Activated CD4-positive, CD25-positive, alpha-beta regulatory T cell treated with anti-CD3 and anti-CD28 coated beads, Interleukin-2, amount 50 U/mL, for 72 hours (primary cell): ENCODE measurements at places on chromosomes 6 and 20.

DNA sequence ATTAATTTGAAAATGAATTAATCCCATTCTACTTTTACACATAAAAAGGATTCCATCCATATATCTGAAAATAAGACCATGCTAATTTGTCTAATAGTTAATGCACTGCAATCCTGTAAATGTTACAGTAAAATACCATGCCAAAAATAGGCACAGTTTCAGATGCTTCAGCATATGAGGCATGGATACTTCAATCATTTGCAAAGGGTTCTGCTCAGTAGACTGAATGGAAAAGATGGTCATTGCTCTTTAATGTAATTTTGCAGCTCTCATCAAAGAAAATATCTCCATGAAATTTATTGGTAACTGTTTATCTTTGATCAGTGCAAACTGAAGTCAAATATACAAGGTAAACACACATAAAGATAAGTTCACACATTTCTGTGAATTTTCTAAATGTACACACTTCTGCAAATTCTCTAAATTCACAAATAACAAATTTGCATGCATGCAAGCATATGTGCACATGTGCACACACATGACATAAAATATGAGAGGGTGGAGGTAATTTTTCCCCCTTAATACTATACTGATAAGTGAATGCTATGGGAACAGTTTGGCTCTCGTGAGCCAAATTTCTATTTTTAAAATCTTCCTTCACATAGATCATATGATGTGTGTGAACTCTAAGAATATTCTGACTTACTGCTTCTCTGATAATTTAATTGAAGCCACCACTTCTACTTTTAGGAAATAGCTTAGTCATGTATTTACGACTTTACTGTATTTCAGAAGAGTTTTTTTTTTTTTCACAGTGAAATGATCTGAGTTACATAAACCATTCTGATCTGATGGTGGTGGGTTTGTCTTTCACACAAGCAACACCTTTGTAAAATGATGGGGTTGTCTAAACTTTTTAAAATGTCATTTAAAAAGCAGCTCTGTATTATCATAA is 996.8 kb upstream of the CITED2 start:
- DNase-seq = no peak

DNA sequence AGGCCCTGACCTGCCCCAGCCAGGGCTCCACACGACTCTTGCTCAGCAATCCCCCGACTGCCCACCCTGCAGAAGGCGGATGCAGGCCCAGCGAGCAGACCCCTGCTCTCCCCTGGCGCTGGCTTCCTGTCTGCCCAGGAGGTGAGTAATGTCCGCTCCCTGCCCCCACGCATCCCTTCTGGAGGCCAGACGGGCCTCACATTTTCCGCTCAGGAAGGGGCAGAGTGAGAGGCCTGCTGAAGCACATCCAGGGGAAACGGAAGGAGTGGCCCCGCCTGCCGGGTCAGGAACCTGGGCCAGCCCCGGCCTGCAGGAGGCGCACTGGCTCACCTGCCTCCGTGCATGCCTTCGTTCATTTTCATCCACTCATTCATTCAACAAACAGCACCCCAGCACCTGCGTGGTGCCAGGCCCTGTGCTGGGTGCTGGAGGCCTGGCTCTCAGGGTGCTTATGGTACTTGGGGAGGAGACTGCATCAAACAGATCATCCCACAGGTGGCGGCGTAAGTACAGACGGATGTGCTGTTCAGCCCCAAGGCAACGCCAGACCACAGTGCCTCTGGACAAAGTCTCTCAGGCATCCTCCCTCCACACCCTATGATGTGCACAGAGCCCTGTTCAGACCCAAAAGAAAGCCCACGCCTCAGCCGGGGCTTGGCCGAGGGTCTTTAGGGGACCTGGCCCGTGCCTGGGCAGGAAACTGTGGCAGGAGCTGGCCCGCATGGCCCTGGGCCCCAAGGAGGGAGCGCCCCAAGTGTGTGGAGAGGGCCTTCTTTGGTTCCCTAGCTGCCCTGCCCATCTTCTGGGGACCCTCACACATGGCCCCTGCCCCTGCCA is 112.1 kb downstream of the ASXL1 start:
- no peak for DNase-seq

DNA sequence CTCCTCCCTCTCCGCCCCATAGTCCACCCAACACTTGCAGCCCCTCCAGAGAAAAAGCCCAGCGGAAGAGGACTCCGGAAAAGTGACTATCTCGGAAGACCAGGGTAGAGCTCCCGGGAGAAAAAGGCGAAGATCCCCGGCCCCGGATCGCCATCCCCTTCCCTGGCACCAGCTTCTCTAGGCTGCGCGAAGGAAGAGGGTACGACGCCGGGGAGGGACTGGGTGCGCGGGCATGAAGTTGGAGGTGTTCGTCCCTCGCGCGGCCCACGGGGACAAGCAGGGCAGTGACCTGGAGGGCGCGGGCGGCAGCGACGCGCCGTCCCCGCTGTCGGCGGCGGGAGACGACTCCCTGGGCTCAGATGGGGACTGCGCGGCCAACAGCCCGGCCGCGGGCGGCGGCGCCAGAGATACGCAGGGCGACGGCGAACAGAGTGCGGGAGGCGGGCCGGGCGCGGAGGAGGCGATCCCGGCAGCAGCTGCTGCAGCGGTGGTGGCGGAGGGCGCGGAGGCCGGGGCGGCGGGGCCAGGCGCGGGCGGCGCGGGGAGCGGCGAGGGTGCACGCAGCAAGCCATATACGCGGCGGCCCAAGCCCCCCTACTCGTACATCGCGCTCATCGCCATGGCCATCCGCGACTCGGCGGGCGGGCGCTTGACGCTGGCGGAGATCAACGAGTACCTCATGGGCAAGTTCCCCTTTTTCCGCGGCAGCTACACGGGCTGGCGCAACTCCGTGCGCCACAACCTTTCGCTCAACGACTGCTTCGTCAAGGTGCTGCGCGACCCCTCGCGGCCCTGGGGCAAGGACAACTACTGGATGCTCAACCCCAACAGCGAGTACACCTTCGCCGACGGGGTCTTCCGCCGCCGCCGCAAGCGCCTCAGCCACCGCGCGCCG is 822 bp downstream of the FOXQ1 start:
- no peak for DNase-seq

DNA sequence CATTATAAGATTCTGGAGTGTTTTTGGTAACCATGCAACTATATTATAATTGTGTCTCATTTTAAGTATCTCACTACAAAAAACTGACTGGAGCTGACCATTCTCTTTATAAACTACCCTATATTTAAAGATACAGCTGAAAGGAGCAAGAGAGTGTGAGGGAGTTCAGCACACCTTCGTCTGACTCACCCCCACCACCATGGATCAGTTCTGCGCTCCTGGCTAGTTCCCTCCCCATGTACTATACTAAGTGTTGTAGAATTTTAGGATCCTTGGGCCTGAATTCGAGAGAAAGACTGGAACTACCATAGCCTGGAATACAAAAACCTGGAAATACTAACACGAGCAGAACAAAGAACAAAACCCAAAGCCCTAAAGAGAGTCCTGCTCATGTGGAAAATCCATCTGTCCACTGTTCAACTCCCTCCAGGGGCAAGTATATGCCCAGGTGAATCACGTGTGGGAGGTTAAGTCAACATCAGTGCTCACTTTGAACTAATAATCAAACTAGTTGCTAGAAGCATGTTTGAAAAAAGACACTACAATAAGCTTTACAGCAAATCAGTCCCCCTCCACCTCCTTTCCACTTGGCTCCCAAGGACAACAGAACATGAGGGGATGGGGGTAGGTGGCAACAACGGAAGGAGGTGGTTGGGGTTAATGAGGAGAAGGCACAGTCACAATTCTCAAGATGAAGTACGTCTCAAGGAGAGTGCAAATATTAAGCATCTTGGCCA is 46.8 kb downstream of the ELOVL5 start:
- DNase-seq = no peak

DNA sequence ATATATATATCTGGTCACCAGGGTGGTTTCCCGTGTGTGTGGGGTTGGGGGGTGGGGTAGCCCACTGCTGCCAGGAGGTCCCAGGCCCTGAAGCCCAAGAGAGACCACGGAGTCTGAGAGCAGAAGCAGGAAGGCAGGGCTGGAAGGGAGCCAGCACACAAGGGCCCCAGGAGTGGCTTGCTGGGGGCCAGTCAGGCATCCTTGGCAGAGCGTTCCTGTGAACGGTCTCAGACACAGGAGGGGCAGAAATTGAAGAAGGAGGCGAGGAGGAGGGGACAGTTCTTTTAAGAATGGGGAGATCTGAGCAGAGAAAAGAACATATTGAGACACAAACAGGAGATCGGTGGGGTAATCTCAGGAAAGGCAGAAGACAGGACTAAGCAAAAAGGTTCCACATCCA is 1.9 kb upstream of the EBF4 start:
- no peak for DNase-seq

GRCh38 chr6:97053643-97054411 is 129.3 kb downstream of the KLHL32 start:
- DNase-seq = no peak

GRCh38 chr6:13615792-13616120 is 621 bp downstream of the NOL7 start:
- peak; percentile 54 for DNase-seq

DNA sequence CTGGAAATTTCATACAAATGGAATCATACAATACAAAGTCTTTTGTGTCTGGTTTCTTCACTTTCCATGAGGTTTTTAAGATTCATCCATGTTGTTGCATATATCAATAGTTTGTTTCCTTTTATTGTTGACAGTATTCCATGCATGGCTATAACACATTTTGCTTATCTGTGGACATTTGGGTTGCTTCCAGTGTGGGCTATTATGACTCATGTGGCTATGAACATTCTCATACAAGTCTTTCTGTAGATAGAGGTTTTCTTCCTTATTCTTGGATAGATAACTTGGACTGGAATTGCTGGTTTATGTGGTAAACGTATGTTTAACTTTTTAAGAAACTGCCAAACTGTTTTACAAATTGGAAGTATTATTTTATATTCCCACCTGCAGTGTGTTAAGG is 30.0 kb upstream of the KIF6 start:
- no peak for DNase-seq
